Cardiac ventricle fibroblast (primary cell): ENCODE measurements at places on chromosomes 1 and 21. TPM values are rescaled to one million over a fixed set of nuclear protein-coding genes. Genes with fewer than 3 reads are reported as not detected.

TIE1 gene
- 3.3 and 5.5 TPM in 2 replicates for total RNA-seq

KRTAP21-2 gene
- total RNA-seq: not detected in 2 replicates

FAM78B gene
- 0.81 and 1.5 TPM in 2 replicates for total RNA-seq

TAL1 gene
- total RNA-seq: 0.10 and 0.25 TPM in 2 replicates

DNASE2B gene
- not detected in 2 replicates for total RNA-seq

SLC37A1 gene
- 0.93 and 1.6 TPM in 2 replicates for total RNA-seq

SKI gene
- total RNA-seq: 62.8 and 70.0 TPM in 2 replicates

SLAMF7 gene
- total RNA-seq: not detected in 2 replicates
